D341Med (cell line): ENCODE measurements at places on chromosomes 6 and 20.
A peak's percentile ranks its signal among the peaks of the same experiment; 100 is the strongest.

DNA sequence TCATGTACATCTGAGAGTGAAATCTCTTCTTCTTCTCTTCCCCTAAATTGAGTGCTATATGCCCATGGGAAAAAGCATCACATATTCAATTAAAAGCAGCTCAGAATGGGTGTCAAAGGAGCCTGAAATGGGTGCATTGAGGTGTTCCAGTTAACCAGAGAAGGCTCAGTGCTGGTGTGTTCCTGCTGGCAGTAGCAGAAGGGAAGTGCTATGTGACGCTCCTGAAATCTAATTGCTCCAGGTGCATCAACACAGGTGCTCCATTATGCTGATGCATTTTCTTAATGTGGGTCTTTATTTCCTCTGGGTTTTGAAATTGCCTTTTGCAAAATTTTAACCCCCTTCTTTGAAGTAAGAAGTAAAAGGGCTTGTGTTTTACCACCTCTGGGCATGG lies 17.9 kb downstream of the SLC22A2 start:
- no peak for DNase-seq

DNA sequence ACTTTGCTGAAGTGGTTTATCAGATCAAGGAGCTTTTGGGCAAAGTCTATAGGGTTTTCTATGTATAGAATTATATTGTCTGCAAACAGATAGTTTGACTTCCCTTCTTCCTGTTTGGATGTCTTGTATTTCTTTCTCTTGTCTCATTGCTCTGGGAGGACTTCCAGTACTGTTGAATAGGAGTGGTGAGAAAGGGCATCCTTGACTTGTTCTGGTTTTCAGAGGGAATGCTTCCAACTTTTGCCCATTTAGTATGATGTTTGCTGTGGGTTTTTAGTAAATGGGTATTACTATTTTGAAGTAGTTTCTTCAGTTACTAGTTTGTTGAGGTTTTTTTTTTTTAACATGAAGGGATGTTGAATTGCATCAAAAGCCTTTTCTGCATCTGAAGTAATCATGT lies 36.1 kb downstream of the KCNS1 start:
- no peak for DNase-seq

- DNase-seq = no peak
These were observed 2.0 kb downstream of the SRXN1 start for GRCh38 chr20:650954-651353.

DNA sequence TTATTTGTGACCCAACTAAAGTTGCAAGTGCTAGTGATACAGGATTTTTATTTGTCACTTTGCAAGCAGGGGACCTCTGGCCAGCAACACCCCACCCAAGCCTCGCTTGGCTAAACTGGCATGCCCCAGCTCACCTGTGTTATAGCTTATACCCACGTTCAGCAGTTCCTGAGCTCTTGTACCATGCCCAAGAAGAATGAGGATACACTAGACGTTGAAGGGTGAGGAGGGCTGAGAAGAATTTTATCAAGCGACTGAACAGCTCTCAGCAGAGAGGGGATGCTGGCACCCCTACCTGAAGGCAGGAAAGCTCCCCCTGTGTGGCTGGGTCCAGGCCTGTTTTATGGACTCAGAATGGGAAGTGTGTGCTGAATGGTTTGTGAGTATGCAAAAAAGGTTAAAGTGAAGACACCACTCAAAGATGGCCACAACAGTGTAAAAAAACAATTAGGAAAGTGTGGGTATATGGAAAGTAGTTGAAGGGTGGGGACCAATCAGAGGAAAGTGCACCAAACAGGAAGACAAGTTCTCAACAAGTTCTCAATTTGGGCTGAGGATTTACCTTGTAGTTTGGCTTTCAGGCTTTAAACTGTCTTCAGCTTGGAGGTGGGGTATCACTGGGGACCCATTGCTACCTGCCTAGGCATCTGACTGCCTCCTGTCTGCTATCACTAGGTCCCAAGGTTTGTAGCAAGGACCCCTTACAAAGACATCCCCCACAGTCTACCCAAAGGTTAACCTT lies 15.0 kb downstream of the BTN2A1 start:
- DNase-seq = no peak

DNA sequence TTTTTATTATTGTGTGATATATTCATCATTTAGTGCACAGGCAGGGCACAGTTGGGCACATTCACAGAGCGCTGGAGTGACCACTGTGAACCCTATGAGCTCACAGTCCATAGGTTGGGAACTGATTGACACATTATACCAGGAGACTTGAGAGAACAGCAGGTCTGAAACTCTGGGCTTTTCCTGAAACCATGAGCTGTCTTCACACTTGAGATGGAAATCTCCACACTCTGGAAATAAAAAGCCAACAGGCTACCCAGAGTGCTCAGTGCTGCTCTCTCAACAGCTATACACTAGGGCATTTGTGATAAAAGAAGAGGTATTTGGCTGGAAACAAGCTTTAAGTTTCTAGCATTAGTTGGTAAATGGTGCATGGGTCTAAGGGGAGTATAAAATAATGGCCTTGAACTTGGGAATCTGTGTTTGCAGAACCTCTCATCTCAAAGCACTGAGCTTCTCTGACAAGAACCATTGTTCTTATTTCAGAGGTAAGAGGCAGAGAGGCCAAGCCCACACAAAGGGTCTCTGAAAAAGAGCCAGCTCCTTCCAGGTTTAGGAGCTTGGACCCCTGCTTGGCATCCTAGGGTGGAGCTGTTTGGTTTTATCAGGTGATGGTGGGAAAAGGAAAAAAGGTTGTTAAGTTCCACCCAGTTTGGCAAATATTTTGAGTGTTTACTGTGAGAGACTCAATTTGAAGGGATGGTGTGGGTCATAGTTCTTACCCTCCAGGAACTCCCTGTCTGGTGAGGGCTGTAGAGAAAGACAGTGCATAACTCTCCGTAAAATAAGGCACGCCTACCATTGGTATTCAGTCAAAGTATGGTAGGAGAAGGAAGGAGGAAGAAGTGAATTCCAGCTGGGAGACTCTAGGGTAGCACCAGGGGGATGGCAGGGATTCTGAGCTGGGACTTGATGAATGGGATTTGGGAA lies 14.5 kb downstream of the CHMP4B start:
- no peak for DNase-seq

- DNase-seq = peak; percentile 96
These were observed at the start of gene SOD2 for GRCh38 chr6:159693128-159693893. Gene SOD2 (minus strand): TSS chr6:159693241. CDS start chr6:159693167, 74 bp downstream.

DNA sequence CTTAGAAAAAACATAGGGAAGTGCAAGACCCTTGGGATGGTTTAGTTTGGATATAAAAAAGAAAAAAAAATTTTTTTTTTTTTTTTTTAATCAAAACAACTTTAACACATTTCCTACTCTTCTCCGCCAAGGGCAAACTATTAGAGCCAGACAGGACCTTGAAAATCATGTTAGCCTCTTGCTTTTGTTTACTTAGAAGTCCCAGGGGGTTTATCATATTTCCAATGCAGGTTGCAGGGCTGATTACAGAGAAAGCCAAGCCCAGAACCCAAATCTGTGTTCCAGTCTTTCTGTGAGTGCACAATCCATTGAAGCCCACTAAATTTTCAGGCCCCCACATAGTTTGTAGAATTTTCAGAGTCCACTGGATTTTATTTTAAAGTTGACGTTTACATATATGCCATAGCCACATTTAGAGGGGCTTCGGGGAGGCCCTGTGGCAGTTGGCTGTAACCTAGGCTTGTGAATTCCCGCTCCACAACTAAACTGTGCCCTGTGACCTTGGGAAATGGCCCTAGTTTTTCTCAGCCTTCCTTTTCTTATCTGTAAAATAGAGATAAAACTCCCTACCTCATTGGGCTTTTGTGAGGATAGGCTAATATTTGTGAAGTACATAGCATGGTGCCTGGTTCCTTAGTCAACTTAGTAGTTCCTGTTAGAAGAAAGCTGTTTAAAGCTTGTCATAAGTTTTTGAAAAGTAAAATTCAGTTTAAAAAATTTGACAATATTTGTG lies 55.7 kb downstream of the NCOA7 start:
- no peak for DNase-seq

DNA sequence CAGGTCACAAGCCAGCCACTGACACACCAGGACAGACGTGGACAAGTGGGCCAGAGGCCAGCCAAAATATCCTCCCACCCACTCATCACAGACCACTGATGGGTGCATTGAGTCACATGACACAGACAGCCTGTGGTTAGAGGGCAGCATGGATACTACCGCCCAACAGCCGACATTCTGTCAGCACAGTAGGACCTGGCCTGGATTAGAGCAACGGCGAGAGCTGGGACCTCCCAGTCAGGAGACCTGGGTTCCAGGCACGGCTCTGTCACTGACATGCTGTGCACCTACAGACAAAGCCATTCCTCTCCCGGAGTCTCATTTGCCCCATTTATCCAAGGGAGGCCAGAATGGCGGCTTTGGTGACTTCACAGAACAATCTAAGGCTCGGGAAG lies 8.0 kb downstream of the ZNF335 start:
- DNase-seq = no peak

GRCh38 chr6:158993639-158994038 lies 6.4 kb downstream of the RSPH3 start:
- no peak for DNase-seq

GRCh38 chr6:18053555-18054445 lies 66.4 kb upstream of the KIF13A start:
- DNase-seq = no peak

GRCh38 chr6:138430361-138431145 lies 26.5 kb downstream of the HEBP2 start:
- DNase-seq = no peak
